ENCODE measurements at places on chromosomes 6 and 20.

GRCh38 chr6:30591008-30591407, 19.8 kb downstream of the ABCF1 start:
- DNase-seq: peak; percentile 85

DNA sequence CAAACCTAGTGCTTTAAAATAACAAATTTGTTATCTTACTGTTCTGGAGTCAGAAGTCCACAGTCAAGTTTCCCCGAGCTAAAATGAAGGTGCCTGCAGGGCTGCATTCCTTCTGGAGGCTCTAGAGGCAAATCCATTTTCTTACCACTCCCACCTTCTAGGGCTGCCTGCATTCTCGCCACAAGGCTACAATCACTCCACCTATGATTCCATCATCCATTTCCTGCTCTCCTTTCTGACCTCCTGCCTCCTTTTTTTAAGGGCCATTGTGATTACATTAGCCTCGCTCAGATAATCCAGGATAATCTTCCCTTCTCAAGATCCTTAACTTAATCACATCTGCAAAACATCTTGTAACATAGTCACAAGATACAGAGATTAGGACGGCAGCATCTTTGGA, 42.4 kb upstream of the SIRT5 start:
- no peak for DNase-seq

DNA sequence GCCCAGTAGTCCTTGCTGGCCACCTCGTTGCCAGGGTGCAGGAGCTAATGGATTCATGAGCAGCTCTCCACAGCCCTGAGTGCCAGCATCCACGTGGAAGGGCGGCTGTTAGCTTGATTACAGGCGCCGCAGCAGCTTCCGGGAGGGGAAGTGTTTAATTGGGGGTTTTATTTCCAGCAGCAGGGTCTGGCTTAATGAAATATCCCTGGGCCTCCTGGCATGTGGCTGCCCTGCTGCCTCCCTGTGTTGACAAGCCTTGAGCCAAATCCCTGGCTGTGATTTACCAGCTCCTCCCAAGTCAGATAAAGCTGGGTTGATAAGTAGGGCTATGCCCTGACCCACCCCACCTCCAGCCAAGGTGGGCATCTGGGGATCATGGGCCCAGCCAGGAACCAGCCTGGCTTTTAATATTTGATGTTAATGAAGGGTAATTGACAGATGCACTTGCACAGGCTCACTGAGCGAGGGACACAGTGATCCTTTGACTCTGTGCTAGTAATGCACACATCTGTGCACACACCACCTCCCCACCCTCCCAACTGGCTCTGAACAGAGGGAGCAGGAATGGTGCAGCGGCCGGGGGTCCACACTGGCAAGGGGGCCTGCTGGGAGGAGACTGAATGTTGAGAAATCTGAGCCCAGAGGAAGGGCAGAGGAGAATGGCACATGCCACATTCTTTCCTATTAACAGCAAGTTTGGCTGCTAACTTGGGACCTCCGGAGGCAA, 13.6 kb downstream of the GLP1R start:
- DNase-seq: no peak

- no peak for DNase-seq
Measured at GRCh38 chr6:39224011-39224410, 5.3 kb downstream of the KCNK5 start.

- peak; percentile 84 for DNase-seq
Measured at GRCh38 chr6:90296341-90297114, at the start of gene BACH2. Gene BACH2, minus strand, starts transcription at chr6:90296843. Its CDS starts 287,999 bp downstream, at chr6:90008844.

DNA sequence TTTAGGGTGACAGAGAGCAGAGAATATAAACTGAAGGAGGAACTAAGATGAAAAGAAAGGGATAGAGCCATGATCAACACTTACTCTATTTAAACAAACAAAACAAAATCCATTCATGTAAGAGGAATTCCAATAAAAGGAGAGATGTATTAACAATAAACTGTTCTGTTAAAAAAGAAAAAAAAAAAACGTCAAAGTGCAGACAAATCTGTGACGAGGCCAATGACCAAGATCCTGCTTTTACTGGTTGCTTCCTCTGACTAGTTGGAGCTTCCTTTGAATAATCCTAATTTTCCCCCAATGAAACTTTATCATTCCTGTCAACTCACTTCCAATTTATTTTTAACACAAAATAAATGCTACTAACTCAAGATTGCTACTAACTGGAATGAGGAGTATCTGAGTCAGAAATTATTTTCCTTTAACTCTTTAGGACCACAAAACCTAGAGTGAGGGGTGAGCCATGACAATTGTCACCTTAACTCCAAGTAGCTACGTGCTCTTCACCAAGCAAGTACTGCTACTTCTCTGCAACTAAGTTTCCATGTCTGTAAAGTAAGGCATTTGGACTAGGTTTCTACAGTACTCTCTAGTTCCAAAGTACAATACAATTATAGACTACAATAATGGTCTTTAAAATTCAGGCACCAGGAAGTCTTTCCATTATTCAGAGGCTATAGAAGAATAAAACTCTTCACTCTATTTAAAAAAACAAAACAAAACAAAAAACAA, 152.0 kb downstream of the PTPRK start:
- DNase-seq: peak; percentile 81
